MG63 (cell line): ENCODE measurements at places on chromosomes 13 and 19. TPM values are rescaled to one million over a fixed set of nuclear protein-coding genes. Genes with fewer than 3 reads are reported as not detected.
A peak's percentile ranks its signal among the peaks of the same experiment; 100 is the strongest.

- no peak for DNase-seq
Observed at GRCh38 chr13:42318570-42318969, 46.6 kb downstream of the AKAP11 start.

GRCh38 chr19:18282788-18283141 lies 1.3 kb upstream of the JUND start:
- no peak for DNase-seq

The WASF3 gene
- 6.0 and 11.4 TPM in 2 replicates for total RNA-seq

The GDF15 gene
- 2.3 and 13.1 TPM in 2 replicates for total RNA-seq

The ZNF561 gene
- 9.2 and 26.3 TPM in 2 replicates for total RNA-seq

GRCh38 chr19:47598407-47599349 lies 10.3 kb upstream of the BICRA start:
- DNase-seq: peak; percentile 92

GRCh38 chr13:37100731-37101130 lies 4.7 kb downstream of the CSNK1A1L start:
- DNase-seq: no peak

The DHDH gene
- total RNA-seq: not detected in 2 replicates

DNA sequence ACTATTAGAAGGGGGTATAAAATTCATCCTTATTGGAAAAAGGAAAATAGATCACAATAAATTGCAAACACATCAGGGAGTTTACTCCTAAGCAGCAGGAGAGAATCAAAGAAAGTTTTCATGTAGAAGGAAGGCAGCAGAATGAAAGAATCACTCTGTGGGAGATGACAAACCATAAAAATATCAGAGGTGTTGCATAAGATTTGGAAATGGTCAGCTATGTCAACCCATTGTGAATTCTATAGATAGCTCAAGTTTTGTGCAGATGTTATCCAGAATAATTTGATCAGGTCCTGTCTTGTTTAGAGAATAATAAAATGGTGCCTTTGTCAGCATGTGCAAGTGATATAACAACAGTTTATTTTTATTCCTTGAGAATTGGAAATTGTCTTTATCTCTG lies 622.4 kb downstream of the DCT start:
- DNase-seq: no peak

The BORCS8 gene
- 16.5 and 37.4 TPM in 2 replicates for total RNA-seq

DNA sequence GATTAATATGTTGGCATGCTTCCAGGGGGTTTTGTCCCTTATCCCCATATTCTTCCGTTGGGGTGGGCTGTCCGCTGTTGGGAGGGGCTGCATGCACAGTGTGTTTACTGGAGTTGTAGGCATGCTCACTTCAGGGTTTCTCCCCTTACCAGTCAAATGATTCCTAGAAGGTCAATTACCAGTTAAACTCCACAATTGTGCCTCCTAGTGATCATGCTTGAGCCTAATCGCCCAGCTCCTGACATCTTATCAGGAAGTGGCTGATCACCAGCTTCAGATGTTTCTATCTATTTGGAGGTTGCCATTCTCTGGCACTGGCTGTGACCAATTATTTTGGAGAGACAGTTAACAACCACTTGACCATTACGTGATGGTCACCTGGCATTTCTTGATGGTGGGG lies 1090.0 kb downstream of the SLITRK5 start:
- no peak for DNase-seq

GRCh38 chr13:80931766-80932165 lies 590.8 kb upstream of the SPRY2 start:
- no peak for DNase-seq

DNA sequence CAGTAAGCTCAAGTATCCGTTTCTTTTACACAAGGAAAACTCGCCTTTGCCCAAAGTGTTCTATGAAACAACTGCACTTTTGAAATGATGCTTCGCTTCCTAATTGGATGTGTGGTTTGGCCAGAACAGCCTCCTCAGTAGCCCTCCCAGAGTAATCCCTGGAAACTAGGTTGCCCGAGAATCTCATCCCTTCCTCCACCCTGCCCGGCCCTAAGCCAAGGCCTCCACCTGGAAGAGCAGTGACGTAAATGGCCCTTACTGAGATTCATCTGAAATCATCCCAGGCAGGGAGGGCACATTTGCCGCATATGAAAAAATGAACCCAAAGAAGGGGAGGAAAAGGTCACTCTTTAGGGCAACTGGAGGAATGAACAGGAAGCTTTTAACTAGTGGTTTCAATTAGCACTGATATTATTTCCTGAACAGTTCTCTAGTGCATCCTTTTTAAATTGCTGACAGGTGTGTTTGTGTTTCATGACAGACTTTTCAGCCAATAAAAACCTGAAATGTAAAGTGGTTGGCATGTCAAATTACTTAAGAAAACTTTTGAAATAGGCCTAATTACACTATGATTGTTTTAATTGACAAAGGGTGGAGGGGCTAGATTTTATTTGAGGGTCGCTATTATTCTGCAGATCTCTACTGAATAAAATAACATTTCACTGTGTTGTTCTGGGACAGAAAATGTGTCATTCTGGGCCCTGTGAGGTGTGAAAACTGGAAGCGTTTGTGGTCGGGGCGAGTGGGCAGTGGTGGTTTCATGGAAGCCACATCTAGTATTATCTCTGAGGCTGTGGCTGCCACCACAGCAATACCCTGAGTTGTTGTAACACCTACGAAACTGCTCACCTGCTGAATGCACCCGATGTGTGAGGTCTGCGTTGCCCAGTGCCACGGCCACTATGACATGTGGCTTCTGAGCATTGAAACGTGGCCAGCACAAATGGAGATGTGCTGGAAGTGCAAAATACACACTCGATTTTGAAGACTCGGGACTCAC lies 112.1 kb downstream of the ZIC5 start:
- no peak for DNase-seq

DNA sequence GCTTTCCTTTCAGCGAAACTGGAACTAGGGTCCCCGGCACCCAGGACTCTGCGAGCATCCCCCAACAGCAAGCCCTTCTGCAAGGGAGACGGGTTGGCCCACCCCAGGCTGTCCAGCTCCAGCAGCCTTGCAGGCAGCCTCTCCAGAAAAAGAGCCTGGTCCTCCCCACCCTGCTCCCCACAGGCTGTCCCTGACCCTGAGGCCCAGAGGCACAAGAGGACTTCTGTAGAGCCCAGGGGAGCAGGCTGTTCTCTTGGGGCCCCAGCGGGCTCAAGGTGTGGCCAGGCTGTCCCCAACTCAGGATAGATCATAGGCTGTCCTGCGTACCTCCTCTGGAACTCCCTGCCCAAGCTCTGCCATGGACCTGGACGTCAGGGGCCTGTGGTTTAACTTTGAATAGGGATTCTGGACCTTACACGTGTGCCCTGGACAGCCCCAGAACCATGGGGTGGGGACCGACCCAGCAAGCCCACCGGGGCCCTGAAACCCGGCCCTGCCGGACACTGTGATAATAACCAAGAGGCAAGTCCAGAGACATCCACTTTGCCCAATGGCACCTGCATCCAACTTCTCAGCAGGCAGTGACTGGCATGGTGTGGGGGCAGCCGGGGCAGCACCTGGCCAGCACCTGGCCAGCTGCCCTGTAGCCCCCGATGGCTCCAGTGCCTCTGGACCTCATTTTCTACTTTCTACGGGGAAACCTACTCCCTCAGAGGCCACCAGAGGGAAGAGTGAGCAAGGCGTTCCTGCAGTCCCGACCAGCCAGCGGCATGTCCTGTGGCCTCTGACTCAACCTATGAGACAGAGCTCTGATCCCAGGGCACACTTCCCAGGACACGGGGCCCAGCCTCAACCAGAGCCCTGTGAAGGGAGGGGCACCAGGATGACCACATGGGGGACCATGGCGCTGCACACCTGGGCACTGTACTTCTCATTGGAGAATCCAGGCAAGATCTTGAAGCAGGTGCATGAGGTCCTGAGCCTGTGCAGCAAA lies 50.9 kb upstream of the TPM4 start:
- DNase-seq: peak; percentile 91

- no peak for DNase-seq
Observed at GRCh38 chr19:54233941-54234340, 8.6 kb downstream of the LILRA6 start.

- DNase-seq: no peak
Observed at GRCh38 chr13:42926555-42926954, 65.5 kb downstream of the EPSTI1 start.

- no peak for DNase-seq
Observed at GRCh38 chr19:37114001-37114400, 35.8 kb downstream of the ZNF420 start.

DNA sequence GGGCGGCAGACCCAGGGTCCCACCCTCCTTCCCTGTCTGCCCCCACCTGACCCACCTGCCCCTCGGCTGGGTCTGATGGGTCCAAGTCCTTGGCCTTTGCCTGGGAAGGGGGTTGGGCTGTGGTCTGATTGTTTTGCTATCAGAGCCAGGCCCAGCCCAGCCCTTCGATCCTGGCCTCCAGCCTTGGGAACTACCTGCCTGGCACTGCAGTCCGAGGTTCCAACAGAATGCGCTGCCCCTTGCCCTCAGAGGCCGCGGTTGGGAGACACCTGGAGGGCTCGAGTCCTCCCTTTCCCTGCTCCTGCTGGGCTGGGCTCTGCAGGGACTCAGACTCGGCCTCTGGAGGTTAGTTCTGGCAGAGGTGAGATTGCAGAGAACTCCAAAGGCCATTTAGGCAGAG lies 1.6 kb downstream of the CCL25 start:
- no peak for DNase-seq

DNA sequence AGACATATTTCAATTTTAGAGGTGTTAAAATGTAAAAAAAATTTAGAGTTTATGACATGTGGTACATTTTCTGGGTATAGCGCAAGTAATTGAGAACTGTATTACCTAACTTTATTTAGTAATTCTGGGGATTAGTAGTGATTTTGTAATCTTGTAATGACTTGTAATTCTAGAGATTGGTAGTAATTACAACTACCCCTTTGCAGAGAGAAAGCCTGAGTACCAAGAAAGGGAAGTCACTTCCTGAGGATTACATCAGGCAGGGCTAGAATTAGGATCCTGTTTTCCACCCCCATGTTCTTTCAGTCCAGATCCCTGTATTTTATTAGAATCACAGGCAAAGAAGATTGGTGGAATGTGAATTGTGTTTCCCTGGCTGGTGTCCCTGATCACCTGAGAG lies 274.9 kb downstream of the KCNRG start:
- DNase-seq: no peak

The CIC gene
- 5.9 and 15.8 TPM in 2 replicates for total RNA-seq

The SYNGR4 gene
- not detected in 2 replicates for total RNA-seq

DNA sequence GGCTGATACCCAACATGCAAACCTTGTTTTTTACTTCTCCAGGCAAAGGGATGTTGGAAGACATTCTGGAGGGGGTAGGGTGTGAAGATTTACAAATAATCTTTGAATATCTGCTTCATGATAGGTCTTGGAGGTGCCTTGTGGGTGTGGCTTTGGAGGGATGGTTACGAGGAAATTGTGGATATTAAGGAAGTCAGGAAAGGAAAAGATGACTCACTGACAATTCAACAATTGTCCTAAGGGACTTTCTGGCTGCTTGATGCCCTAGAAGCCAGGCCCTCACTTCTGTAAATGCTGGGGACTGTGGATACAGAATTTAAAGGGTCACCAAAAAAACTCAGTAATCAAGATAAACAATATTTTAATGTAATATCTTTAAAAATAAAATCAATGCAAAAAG lies 37.4 kb upstream of the ZNF527 start:
- no peak for DNase-seq

DNA sequence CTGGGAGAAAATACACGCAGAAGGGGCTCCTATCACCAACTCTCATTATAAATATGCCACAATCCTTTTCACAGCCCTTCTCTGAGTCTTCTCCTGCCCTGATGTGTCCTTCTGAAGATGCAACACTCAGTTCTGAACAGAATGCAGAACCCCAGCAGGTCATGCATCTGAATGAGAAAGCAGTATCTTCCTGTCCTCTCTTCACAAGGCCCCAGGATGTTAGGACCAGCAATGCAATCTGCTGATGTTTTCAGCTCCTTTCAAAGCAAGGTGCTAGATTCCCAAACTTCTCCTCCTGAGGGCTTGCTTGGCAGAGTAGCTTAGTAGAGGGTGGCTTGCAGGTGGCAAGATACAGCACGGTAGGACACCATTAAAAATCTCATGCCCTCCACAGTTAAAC lies 22.3 kb upstream of the DOCK9 start:
- no peak for DNase-seq

- DNase-seq: no peak
Observed at GRCh38 chr19:54478677-54479266, 5.7 kb upstream of the CDC42EP5 start.

DNA sequence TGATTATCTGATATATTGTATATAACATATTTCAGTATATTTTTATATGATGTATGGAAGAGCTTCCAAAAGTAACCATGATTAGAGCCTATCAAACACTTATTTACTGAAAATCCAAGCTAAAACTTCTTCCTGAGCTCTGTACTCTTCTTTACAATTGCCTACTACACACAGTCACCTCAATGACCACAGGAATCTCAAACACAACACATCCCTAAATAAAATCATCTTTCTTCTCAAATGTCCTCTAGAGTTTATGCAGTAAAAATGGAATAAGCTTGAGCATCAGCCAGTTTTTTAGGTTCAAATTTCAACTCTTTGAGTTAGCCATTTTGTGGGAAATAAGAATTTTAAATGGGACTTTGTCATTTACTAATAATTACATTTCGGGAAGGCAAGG lies 102.6 kb upstream of the FNDC3A start:
- DNase-seq: no peak

- DNase-seq: no peak
Observed at GRCh38 chr13:53382008-53382407, 353.4 kb downstream of the OLFM4 start.

GRCh38 chr19:7858109-7858770 lies 15.9 kb downstream of the PRR36 start:
- DNase-seq: no peak

The SOX1 gene
- total RNA-seq: not detected in 2 replicates

- DNase-seq: no peak
Observed at GRCh38 chr19:32901504-32902161, 32.1 kb upstream of the SLC7A9 start.

DNA sequence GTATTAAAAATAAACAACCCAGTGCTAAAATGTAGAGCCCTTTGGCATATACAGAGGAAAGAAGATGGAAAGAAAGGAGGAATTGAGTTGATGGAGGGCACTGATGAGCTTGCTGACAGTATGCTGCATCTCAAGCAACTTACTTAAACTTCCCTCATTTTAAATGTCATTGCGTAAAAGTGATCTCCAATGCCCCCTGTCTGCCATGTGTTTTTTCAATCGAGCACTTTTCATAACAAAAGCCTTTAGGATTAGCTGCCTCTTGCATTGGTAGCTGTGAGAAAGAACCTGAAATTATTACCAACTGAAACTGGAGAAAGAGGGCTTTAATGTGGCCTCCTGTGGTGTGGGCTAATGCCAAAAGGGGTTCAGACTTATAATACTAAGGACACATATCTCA lies 541.6 kb downstream of the SUCLA2 start:
- DNase-seq: no peak

DNA sequence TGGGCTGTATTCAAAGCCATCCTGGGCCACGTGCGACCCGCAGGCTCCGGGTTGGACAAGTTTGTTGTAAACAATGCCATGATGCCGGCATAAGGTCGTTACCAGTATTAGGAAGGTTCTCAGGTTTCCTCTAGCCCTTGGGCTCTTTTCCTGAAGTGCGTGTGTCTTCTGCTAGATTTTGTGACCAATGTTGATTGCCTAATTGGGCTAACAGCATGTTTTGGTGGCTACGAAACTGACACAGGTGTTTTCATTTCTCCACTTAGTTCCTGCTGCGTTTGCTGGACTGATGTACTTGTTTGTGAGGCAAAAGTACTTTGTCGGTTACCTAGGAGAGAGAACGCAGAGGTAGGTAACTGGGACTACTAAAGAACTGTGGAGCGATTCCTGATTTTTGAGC lies 20.3 kb downstream of the ALOX5AP start:
- no peak for DNase-seq

The TNFSF11 gene
- total RNA-seq: not detected in 2 replicates

The KIR2DL1 gene
- total RNA-seq: not detected in 2 replicates
